NCI-H345 (cell line): ENCODE measurements at places on chromosomes 2 and 18.

- no peak for DNase-seq
Measured at GRCh38 chr2:231634951-231635875, 42.5 kb downstream of the TEX44 start.

DNA sequence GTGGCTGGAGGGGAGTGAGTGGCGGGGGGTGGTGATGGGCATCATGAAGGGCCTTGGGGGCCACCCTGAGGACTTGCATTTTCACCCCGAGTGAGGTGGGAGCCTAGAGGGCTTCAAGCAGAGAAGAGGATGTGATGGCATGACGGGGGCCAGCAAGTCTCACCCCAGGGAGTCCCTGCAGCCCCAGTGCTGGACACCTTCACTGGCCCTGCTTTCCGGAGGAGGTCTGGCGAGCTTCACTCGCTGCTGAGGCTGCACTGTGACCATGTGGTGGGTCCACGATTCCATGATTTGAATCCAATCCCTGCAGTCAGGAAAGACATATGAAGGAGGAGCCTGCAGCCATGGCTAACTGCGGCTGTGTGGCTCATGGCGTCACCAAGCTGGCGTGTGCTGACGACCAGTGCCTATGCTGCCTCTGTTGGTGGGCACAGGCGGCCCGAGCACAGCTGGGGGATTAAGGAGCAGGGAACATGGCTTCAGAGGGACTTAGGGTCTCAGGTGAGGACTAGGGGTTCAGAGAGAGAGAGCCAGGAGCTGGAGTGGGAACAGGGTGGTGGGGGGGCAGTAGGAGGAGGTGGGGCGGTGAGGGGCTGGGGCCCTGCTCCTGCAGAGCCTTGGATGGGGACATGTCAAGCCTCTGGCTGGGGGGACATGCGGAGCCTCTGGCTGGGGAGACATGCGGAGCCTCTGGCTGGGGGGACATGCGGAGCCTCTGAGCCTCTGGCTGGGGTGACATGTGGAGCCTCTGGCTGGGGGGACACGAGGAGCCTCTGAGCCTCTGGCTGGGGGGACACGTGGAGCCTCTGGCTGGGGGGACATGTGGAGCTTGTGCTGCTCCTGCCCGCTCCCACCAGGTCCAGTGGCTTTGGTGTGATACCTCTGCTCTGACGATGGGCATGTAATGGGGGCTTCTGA is 3.6 kb downstream of the ZAP70 start:
- no peak for DNase-seq

DNA sequence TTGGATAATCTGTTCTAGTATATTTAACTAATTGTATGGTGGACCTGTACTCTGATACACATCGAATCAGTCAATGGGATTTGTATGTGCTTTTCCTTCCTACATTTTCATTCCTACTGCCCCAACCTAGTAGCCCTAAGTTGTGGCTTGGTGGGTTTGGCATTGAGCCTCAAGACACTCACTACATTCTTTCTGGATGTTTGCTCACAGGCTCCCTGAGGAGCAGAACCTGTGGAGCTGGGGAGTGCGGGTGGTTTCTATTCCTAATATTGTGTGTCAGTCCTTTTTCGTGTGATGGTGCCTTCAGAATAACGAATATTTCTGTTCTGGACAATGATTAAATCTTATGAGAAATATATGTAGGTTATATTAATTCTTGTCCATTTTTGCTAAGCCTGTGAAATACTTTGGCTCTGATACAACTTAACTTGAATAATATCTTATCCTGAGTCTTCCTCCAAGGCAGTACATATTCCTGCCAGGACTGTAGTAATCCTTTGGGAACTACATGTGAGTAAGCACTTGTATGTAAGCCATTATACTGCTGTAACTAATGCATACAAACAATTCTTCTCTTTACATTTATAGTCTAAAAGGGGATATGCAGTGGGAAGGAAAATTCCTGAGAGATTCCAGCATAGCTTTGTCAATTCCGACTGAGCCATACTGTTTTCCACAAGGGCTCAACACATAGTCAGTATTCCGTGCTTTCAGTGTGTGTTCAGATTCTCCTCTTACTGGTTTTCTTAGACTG is 150.6 kb downstream of the AGPS start:
- DNase-seq, result no peak

DNA sequence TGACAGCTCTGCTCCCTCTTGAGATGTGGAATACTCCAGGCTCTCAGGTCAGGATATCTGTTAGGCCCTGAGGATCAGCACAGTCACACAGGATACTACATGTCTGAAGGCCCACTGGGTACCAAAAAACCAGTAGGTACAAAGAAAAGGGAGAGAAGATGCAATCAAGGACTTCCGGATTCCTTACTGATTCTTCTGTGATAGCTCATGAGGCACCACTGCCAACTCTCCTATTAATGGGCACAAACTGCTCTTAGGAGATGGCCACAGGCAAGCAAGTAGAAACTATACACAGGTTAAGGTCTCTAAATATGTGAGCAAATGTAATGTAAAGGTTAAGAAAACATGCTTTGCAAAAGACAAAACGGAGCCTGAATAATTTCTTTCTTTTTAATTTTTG is 3.5 kb downstream of the TMEM127 start:
- DNase-seq, result no peak

- DNase-seq, result no peak
Measured at GRCh38 chr2:167750675-167751074, 496.7 kb downstream of the STK39 start.
